ENCODE measurements at places on chromosomes 7 and 10.
A peak's percentile ranks its signal among the peaks of the same experiment; 100 is the strongest.

DNA sequence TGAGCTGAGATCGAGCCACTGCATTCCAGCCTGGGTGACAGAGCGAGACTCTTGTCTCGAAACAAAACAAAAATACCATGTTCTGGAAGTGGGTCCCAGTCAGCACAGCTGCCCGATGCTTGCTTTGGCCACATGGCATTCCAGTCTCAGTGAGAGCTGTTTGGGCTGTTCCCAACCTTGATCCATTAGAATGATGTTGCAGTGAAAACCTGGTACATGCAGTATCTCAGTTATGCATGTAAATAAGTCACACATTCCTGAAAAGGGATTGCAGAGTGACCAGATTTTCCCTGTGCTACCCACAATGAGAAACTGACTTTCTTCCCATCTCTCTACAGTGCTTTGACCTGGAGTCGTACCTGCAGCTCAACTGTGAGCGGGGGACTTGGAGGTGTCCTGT is 15.4 kb downstream of the ZMIZ2 start:
- DNase-seq: no peak

- DNase-seq: peak; percentile 64
Measured at GRCh38 chr10:3192856-3193635, 20.5 kb upstream of the PITRM1 start.

DNA sequence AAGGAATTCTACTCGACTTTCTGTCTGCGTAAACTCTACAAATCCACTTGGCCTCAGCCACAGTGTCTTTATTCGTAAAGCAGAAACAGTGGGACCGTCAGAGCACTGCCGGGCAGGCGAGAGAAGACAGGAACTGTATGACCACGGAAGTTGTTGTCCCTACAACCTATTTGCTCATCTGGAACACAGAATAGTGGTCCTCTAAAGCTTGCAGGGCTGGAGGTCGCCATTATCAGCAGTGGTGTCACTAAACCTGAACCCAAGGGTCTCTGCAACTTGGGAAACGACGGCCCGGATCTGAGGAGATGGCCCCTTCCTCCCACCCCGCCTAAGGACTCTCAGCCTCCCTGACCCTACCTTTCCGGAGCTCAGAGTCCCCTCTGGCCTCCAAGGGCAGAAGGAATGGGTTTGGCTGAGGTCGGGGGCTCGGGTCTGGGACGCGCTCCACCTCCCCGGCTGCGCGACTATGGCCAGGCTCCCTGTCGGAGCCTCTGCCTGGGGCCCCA is 442 bp downstream of the STYXL1 start:
- no peak for DNase-seq

GRCh38 chr10:82692458-82692857 is 817.5 kb downstream of the NRG3 start:
- DNase-seq: no peak

DNA sequence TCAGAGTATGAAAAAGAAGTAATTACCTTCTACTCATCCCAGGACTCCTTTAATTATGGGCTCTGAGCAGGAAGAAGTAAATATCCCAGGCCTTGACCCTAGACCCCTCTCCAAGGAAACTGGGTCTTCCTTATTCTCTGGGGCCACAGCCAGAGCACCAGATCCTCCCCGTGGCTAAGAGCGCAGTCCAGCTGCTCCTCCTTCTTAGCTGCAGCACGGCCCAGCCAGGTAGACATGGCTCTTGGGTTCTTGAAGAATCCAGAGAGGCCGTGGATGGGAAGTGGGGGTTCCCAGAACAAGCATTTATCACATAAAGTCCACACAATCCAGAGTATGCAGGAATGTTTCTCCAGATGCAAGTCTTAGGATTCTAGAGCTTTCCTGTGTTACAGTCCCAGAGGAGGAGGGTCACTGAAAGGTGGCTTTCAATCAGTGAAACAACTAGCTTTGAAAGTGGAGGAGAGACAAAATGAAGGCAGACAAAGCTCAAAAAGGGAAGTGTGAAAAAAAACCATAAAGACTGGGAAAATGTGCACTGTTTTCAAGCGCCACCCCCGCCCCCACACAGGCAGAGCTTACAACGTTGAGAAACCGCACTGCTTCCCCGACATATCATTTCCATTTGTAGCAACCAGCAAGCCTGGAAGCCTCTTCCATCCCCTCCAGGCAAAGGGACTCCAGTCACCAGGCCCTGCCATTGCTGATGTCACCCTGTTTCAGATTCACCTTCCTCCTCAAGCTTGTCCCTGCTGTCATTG is 396.5 kb upstream of the MKI67 start:
- no peak for DNase-seq

DNA sequence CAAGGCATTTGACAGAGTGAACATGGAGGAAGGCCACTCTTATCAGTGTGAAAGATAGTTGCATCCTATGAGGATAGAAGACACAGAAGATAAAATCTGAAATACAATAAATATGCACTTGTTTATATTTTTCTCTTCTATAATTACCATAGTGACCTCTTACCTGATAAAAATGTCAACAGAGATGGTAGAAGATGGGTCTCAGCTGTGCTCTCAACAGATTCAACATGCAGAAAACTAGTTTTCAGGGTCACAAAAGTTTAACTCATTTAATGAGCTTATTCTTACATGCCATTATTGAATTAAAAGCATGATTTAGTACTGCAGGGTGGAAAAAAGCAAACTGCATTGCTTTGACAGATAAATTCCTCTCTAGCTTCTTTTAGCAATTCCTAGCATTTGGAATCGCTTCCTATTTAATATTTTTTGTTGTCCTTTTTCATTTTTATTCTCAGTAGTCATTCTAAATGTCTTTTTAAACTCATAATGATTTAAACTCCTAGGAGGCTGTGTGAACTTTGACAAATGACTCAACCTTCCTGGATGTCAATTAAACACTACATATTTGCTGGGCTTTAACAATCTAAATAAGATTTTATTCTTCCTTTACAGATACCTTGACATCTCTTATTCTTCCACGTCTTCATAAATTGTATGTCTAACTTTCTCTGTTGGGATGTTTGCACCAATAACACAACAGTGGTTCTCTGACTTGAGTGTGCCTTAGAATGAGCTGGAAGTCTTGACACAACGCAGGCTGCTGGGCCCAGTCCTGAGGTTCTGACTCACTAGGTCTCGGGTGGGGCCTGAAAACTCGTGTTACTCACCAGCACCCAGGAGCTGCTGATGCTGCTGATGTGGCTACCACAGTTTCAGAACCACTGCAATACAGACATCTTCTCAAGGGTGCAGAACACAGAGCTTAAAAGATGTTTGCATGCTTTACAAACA is 565.5 kb upstream of the IGFBP3 start:
- DNase-seq: peak; percentile 93

DNA sequence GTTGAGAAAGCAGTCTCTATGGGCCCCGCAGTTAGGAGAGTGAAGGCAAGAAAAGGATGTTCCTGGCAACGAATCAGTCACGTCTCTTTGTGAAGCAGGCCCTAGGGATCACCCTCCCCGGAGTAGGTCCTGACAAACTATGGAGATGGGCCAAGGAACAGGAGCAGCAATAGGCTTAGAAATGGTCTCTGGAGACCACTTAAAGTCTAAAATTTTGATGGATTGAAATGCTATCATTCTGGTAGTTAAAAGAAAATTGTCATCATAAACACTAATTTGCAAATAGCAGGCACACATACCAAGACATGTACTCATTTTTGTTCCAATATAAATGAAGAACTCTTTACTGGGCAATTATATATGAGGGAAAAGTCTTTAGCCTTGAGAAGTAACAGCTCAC is 123.5 kb downstream of the ITGB8 start:
- no peak for DNase-seq

GRCh38 chr7:138449580-138449979 is 10.5 kb upstream of the TRIM24 start:
- no peak for DNase-seq

DNA sequence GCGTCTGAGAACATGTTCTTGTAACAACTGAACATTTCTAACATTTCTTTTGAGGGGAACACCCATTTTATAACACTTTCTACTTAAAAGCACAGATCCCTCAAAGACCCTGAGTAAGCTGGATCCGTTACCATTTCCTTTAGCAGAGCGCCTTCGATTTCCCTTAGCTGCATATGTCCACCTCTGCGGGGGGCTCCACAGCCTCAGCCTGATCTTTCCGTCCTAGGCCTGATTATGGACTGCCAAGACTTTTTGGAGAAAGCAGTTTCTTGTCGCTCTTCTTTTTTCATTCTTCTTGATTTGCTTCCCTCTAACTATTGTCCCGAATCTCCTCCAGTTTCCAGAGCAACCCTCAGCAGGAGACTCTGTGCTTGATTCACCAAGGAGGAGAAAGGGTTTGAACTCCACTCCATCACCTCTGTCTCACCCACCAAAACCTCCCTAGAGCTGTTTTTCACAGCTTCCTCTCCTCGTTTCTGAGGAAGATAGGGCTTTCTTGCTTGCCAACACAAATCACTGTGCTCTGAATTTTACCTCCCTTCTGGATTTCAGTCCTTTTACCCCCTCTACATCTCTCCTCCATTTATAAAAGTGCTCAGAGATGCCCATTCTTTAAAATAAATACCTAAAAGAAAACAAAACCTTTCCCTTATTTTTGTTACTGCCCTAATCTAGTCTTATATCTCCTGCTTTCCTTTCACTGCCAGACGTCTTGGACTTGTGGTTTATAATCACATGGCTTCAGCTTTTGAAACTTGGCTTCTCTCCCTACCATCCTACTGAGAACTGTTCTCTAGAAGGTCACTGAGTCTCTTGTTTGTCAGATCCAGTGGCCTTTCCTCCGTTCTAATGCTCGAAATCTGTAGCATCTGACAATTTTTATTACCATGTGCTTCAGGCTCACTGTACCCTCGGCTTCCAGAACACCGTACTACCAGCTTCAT is 30.5 kb upstream of the ZRANB1 start:
- DNase-seq: peak; percentile 48

- no peak for DNase-seq
Measured at GRCh38 chr7:121138262-121138933, 149.9 kb downstream of the CPED1 start.

DNA sequence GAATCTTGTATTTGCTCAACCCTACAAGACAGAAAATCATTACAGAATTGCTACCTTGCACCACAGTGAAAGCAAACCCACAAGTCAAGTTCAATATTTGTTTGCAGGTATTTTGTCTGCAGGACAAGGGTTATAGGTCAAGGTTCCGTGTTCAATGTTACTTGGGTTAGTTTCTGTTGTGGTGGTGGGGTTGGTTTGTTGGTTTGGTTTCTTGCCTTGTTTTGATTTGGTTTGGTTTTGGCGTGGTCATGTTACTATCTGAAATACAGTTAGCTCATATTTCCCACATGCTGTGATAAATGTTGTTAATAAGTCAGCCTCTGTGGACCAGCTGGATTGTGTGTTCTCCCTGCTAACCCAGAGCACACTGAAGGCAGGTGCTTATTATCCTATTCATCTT is 75.6 kb upstream of the INSIG1 start:
- DNase-seq: no peak

DNA sequence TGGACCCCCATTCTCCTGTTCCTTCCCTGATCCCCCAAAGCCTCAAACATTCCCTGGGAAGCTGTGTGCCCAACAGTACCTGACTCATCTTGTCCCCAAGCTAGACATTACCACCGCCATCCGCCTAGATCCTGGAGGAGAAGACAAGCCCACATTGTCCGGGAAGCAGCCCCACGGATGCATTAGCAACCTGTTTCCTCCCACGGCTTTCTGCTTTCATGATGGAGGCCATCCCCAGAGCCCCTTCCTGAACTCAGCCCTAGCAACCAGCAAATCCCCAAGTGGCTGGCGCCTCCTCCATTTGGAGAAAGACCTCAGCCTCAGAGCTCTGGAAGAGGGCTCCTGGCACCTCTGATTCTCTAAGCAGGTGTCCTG is 2.3 kb upstream of the SLC29A3 start:
- peak; percentile 3 for DNase-seq

DNA sequence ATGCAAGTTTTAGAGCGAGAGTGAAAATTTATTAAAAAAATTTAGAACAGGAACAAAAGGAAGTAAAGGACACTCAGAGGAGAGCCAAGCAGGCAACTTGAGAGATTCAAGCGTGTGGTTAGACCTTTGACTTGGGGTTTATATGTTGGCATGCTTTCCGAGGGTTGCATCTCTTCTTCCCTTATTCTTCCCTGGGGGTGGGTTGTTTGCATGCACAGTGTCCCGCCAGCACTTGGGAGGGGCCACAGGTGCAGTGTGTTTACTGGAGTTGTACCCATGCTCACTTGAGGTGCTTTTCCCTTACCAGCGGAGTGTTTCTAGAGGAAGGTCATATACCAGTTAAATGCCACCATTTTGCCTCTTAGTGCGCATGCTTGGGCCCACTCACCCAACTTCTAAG is 96.3 kb downstream of the CHN2 start:
- DNase-seq: no peak

- DNase-seq: no peak
Measured at GRCh38 chr10:122571892-122572291, 11.3 kb downstream of the DMBT1 start.

GRCh38 chr7:39621261-39621660 is 2.1 kb upstream of the RALA start:
- DNase-seq: peak; percentile 96

- no peak for DNase-seq
Measured at GRCh38 chr7:119999738-120000475, 273.1 kb upstream of the KCND2 start.

GRCh38 chr7:22989643-22990587 is 24.0 kb downstream of the HYCC1 start:
- DNase-seq: no peak

DNA sequence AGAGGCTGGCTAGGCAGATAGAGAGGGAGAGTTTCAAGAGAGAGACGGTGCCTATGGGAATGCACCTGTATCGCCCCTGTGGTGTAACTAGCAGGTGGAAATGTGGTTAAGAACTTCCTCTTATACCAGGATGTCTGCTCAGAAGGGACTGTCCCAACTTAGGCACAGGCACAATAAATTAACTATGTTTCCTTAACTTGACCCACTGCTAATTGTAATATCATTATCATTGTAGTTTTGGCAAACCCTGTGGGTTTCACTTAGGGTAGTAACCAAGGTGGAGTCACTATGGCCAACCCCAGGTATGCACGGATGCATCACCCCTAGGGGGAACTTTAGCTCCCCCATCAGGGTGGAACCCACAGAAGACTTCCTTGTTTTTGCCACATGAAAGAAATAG is 455.7 kb downstream of the DGKB start:
- no peak for DNase-seq

GRCh38 chr7:103474956-103475355 is 28.9 kb upstream of the SLC26A5 start:
- no peak for DNase-seq

DNA sequence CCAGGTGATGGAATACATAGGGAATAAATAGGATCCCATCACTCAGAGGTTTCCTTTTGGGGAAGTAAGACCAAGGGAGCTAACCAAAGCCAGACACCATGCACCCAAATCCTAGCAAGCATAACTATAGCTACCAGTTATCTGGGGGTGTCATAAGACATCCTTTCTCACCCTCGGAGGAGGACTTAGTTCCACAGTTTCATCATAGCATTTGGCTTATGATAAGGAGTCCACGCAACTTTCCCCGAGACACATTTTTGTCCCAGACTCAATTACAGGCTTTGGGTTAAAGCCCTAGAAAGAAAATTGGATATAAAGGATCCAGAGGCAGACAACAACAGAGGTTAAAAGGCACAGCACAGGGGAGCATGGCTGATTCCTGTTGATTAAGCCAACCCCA is 442.9 kb downstream of the HTR7 start:
- no peak for DNase-seq

GRCh38 chr10:128568041-128568440 is 441.8 kb upstream of the MKI67 start:
- DNase-seq: no peak

GRCh38 chr7:55733241-55734140 is 129.1 kb downstream of the SEPTIN14 start:
- DNase-seq: no peak
